ENCODE measurements at places on chromosomes 3 and 15.

DNA sequence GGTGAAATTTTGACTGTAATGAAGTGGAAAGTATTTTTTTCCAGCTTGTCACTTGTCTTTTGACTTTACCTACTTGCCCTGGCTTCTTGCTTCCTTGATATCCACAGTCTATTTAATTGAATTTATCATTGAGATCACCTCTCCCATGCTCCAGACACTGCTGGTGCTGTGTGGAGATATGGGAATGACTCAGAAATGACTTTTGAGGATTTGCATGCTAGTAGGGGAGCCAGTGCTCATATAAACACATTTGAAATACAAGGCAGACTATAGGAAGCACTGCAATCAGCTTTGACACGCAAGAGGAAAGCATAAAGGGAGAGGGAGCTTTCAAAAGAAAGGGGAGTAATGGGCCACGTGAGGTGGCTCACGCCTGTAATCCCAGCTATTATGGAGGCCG, 7.3 kb upstream of the TRPM1 start:
- DNase-seq: no peak

DNA sequence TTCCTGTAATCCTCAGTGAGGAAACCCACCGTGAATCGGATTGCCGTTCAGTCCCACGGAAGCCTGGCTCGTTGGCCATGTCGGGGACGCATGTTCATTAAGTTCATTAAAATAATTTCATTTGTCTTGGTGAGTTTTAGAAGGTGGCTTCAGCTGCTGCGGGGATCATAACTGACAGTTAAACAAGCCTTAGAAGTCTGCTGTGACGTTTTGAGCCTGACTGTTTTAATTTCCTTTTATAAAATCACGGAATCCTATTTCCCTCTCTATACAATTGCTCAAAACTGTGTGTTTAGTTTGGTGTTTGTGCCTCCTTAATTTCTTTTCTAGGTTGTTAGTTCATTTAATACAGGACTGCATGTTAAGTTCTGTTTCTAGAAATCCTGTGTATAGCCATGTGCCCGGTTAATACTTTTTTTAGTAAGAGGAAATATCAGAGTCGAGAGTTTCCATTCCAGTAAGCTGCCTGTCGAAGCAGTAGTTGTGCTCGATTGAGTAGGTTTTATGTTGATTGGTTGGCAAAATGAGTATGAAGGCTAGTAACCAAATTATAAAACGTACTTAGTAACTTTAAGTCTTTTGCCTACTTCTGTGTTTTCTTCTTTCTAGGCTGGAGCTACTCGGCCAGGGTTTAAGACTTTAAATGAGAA, 705 bp downstream of the NIPA2 start:
- peak; percentile 6 for DNase-seq

GRCh38 chr3:138877226-138877625, 42.5 kb upstream of the PIK3CB start:
- no peak for DNase-seq

GRCh38 chr3:32309654-32310242, 71.3 kb downstream of the CMTM8 start:
- DNase-seq: no peak

GRCh38 chr3:23341147-23341838, 138.2 kb downstream of the UBE2E2 start:
- no peak for DNase-seq

- DNase-seq: no peak
Observed at GRCh38 chr15:98902931-98903330, 104.7 kb downstream of the PGPEP1L start.

- DNase-seq: peak; percentile 56
Observed at GRCh38 chr3:66021731-66022131, 17.0 kb downstream of the MAGI1 start.

DNA sequence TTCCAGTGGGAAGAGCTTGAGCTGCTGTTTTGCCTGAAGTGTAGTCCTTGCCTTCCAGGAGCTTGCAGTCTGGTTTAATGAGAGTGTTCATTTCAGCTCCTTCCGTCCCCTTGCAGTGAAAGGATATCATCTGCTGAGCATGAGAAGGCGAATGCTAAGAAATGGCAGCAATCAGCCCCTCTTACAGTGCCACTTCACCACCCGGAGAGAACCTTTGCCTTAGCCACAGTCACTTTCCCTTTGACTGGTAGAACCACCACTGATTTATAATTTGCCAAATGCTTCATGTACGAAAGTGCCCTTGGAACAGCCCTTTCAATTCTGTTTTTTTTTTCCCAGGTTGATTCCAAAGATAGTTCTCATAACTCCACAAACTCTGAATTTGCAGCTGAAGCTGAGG, 11.5 kb downstream of the TATDN2 start:
- DNase-seq: no peak

- DNase-seq: no peak
Observed at GRCh38 chr15:59140422-59141226, 35.7 kb downstream of the CCNB2 start.

GRCh38 chr3:150073031-150073430, 102.3 kb upstream of the PFN2 start:
- peak; percentile 78 for DNase-seq

- peak; percentile 41 for DNase-seq
Observed at GRCh38 chr3:30221619-30222018, 384.8 kb upstream of the TGFBR2 start.

DNA sequence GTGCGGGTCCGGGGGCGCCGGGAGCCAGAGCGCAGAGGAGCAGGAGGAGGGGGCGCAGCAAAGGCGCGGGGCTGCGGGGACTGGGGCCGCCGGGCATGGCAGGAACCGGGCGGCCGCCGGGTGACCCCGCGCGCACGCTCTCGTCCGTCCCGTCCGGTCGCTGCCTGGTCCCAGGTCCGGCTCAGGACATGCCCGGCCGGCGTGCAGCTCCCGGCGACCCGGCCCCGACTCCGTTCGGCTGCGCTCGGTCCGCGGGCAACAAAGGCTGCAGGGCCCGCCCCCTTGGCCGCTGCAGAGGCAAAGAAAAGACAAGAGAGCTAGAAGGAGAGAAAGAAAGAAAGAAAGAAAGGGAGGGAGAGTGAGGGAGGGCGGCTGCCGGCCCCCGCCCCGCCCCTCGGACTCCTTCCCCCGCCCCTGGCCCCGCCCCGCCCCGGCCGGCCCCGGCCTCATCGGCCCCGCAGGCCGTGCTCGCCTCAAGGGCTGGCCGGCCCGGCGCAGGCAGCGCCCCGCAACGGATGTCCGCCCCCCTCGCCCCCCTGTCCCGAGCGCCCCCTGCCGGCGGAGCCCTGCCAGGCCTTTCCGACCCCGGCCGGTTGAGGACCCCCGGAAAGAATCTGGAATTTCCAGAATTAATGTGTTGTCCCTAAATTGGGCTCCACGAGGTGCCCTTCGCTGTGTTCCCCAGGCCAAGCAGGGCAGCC, at the start of gene ADAMTS7:
TSS of gene ADAMTS7 (minus strand) at position 341 of the 701 bp plus-strand sequence. CDS start at position 97, 244 bp downstream.
- DNase-seq: peak; percentile 79

DNA sequence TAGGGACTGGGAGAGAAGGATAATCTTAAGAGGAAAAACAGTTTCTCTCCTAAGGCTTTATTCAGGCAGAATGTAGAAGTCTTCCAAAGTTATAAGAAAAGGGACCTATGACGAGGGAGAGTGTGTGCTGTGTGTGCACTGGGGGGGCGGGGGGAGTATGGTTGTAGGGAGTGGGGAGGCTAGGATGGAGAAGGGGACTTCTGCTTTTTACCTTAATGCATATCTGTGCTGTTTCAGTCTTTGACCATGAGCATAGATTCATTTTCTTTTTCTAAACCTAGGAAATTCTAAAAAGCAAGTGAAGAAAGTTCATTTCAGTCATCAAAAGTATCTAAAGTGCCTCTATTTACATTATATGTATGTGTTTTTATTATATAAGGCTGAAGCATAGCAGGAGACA, 52.6 kb upstream of the RASA2 start:
- no peak for DNase-seq

Data from EL (cell line).